ENCODE measurements at places on chromosomes 3 and 15.
A peak's percentile ranks its signal among the peaks of the same experiment; 100 is the strongest.

GRCh38 chr3:11661827-11662226, 18.1 kb upstream of the VGLL4 start:
- DNase-seq, result peak; percentile 34

GRCh38 chr3:103170651-103171050, 735.8 kb downstream of the ZPLD1 start:
- DNase-seq, result no peak

GRCh38 chr3:99954914-99955644, 137.4 kb downstream of the CMSS1 start:
- DNase-seq, result no peak

- DNase-seq, result no peak
Observed at GRCh38 chr3:188261011-188261410, 107.1 kb downstream of the LPP start.

- DNase-seq, result no peak
Observed at GRCh38 chr3:168070919-168071318, 24.8 kb downstream of the GOLIM4 start.

DNA sequence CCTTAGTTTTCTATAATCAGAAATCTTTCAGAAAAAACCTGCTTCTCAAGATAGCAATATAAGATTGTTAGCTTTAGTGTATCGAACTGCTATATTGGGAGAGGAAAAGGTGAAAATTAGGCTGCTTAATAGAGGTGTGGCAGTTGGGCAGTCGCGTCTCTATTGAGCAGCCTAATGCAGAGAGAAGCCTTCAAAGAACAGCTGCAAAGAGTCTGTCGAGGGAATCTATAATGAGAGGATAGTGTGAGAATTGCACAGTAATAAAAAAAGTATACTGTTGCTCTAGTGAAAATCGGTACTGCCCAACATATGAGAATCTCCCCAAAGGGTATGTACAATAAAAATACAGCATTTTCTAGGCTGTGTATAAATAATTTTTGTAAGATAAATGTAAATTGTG, 184.4 kb downstream of the TCF12 start:
- DNase-seq, result no peak

DNA sequence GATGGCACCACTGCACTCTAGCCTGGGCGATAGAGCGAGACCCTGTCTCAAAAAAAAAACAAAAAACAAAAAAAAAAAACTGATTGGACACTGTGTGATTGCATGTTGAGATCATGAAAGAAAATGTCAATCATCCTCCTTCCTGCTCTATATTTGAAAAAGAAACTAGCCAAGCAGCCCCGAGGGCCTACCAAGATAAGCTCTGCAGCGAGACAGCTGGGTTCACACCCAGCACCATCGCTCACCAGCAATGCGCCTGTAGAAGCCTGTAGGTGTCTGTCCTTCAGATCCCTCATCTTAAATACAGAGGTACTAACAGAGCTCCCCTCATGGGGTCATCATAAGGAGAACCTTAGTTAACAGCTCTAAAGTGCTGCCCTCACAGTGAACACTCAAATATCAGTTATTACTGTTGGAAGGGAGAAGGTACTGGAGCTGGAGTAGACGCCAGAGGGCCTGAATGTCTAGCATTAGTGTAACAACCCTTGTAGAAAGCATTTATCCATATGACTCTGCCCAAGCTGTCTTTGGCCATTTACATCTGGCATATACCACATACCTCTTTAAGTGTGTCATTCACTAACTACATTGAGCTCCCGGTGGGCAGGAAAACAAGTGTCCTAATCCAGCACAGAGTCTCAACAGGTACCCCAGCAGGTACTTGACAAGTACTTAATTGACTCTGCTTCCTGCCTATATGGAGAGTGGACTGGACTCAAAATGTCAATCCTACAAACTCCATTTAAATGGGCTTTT, 22.9 kb downstream of the MYLK start:
- DNase-seq, result no peak

All from suppressor macrophage treated with lipopolysaccharide for 1 hour (primary cell).